Left ventricle myocardium superior (tissue), 1 donor: ENCODE measurements at places on chromosomes 2 and 18. TPM values are rescaled to one million over a fixed set of nuclear protein-coding genes. Genes with fewer than 3 reads are reported as not detected.

The ALKAL2 gene
- total RNA-seq = 1.3 TPM

The ZEB2 gene
- 83.2 TPM for total RNA-seq

The RAD51AP2 gene
- 0.10 TPM for total RNA-seq

The IFIH1 gene
- total RNA-seq = 5.9 TPM

The NDC80 gene
- 0.50 TPM for total RNA-seq

The POU3F3 gene
- total RNA-seq = not detected

The FKBP7 gene
- 8.8 TPM for total RNA-seq

The LONRF2 gene
- 17.5 TPM for total RNA-seq

The MC4R gene
- not detected for total RNA-seq

The POTEI gene
- total RNA-seq = not detected

The ARMC9 gene
- total RNA-seq = 2.3 TPM

The ANKRD39 gene
- total RNA-seq = 16.1 TPM

The AGAP1 gene
- total RNA-seq = 22.3 TPM

The SKOR2 gene
- total RNA-seq = not detected

The LAMA1 gene
- total RNA-seq = 0.17 TPM

The SCN9A gene
- 1.3 TPM for total RNA-seq

The DSEL gene
- 2.2 TPM for total RNA-seq

The C2orf78 gene
- total RNA-seq = not detected

The SULT1C2 gene
- total RNA-seq = 0.55 TPM

The TANC1 gene
- 62.7 TPM for total RNA-seq

The CD207 gene
- not detected for total RNA-seq

The ALPP gene
- not detected for total RNA-seq

The TMEM178A gene
- 3.2 TPM for total RNA-seq

The PDE6D gene
- total RNA-seq = 16.1 TPM

The COL5A2 gene
- 8.1 TPM for total RNA-seq

The LYG1 gene
- 0.77 TPM for total RNA-seq

The STK39 gene
- 20.9 TPM for total RNA-seq

The CRYGA gene
- not detected for total RNA-seq

The STARD6 gene
- total RNA-seq = not detected

The OR6B2 gene
- total RNA-seq = not detected

The ACADL gene
- 0.59 TPM for total RNA-seq

The SERPINB3 gene
- not detected for total RNA-seq
